RCC 7860 (cell line): ENCODE measurements at places on chromosomes 3 and 15.

DNA sequence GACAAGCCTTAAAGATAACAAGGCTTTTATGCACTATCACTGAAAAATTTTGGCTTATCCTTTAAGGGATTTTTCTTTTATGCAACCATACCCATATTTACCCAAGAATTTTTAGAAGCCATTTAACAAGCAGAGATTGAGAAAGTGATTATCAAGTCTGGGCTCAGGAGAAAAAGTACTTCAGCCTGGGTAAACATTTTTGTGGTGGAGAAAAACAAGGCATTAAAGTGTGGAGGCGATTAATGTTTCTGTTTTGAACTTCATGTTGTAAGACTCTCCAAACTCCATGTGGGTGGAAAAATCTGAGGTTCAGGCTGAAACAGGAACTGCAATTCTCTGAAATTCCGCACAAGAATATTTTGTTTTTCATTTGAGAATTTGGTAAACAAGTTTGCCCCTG is 260.4 kb upstream of the KCNMB2 start:
- no peak for DNase-seq

DNA sequence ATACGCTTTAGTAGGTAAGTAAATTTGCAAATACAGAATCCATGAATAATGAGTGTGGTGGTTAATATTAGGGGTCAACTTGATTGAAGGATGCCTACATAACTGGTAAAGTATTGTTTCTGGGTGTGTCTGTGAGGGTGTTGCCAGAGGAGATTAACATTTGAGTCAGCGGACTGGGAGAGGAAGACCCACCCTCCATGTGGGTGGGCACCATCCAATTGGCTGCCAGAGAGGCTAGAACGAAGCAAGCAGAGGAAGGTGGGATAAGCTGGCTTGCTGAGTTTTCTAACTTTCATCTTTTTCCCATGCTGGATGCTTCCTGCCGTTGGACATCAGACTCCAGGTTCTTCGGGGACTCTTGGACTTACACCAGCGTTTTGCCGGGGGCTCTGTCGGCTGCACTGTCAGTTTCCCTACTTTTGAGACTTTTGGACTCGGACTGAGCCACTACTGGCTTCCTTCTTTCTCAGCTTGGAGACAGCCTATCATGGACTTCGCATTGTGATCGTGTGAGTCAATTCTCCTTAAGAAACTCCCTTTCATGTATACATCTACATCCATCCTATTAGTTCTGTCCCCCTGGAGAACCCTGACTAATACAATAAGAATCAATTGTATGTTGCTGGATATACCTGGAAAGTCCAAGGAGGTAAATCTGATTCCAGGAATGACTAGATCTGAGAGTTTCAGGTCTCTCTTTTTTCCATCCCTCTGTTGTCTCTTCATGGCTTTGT is 25.8 kb upstream of the NEDD4 start:
- no peak for DNase-seq

DNA sequence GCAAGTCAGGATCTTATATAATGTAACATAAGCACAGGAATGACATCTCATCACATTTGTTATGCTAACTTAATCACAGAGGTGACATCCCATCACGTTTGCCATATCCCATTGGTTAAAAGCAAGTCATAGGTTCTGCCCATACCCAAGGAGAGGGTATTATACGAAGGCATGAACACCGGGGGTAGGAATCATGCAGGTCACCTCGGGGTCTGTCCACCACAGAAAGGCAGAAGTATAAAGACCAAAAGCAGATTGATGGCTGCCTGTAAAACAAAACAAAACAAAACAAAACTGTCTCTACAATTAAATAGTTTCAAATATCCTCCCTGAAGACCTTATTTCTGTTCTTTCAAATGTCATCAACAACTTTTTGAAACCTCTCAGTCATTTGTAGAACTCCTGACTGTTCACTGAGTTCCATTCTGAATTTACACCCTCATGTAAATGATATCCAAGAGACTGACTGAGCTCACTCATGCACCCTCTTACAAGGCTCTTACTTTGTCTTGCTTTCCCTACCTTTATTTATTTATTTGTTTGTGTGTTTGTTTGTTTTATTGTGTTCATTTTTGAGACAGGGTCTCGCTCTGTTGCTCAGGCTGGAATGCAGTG is 22.7 kb upstream of the ZNF639 start:
- DNase-seq = no peak

DNA sequence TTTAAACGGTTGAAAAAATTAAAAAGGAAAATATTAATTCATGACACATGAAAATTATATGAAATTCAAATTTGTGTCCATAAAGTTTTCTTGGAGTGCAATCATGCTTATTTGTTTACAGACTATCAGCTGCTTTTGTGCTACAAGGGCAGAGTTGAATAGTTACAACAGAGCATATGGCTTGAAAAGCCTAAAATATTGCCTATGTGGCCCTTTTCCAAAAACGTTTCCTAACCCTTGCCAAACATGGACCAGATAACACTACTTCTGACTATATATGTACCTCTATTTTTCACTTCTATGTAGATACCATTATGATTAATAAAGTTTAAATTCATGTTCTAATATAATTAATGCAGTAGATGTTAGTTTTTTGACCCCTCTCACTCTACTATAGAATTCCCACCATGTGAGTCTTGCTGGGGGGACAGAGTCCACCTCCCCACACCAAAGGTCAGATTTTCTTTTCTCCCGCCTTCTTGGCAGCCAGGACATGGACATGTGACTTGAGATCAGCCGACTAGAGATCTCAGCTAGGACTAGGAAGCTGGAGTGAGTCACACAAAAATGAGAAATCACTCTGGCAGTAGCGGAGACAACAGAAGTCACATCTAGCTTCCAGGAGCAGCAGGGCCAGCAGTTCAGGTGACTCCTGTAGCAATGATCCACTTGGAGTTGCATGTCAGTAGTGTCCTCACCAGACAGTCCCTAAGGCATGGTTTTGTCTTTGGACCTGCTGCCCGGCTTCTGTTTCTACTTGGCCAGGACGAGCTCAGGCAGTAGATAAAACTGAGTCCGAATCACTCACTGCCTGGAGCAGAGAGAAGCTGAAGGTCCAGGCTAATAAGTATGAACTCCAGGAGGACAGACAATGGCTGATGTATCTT is 22.4 kb downstream of the CIAO2A start:
- peak; percentile 78 for DNase-seq

DNA sequence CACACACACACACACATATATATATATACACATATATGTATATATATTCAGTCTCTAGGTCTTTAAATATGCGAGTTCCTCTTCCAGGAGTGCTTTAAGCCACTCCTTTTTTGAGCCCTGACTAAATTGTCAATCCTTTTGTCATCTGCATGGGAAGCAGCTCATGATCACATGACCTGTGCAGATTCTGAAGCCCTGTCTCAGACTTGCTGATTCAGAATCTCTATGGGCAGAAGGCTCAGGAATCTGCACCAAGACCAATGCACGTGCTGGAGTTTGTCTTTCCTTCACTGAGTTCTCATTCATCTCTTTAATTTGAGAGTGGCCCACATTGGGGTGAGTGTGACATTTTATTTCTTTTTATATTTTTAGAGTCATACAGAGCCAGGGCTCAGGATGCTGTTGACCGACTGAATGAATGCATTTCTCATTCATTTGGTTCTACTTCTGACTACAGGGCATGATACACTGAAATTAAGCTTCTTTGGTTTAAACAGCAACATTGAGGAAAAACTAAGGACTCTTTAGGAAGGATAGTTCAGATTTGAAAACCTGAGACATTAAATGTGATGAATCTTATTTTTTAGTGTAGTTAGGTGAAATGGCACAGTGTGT is 307.5 kb downstream of the EDEM1 start:
- DNase-seq = no peak
